ENCODE measurements at places on chromosomes 1 and 21.

DNA sequence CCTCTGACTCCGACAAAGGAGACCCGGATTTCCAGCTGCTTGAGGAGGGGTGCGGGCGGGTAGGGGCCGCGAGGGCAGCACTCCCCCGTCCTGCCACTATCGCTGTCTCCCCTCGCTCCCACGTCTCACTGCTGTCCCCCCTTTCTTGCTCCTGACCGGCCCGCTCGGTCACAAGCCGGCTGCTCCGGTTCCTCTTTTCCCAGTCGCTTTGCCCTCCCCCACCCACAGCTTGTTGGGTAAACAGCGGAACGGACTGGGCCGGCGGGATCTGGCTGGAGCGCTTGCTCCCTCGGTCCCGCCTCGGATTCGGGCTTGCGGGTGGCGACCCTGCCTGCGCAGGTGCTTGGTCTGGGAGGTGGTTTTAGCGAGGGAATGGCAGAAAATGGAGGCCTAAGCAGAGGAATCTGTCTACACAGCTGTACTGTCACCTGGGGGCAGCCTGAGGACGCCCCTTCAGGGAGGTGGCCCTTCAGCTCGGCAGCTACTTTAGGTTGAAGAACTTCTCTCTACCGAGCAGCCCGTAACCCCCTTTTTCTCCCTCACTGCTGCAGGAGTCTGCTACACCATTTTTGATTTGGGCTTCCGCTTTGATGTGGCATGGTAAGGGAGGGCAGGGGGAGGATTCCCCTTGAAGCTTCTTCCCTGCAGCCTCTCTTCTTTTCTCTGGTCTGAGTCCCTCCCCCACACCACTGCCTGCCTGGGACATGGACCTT lies 645 bp downstream of the ATP6V0B start:
- DNase-seq = no peak

DNA sequence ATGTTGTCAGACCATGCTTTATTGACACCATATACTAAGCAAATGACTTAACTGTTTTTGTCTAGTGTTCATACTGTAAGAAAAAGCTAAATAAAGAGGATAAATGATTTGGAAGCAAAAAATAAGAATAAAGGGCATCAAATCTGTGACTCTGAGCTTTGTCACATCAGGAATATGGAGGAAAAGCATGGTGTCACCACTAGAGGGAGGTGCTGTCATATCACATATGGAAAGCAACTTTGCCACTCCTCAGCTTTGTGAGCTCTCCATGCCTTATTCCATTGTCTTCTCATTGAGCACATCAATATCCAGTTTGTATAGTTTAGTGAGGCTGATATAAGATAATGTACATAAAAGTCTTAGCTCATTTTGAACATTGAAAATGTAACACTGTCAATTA lies 20.8 kb upstream of the GBP1 start:
- peak; percentile 15 for DNase-seq

GRCh38 chr1:210541680-210542358 lies 213.1 kb downstream of the HHAT start:
- no peak for DNase-seq

- DNase-seq = no peak
These were observed 14.5 kb downstream of the AIDA start for GRCh38 chr1:222697826-222698225.

DNA sequence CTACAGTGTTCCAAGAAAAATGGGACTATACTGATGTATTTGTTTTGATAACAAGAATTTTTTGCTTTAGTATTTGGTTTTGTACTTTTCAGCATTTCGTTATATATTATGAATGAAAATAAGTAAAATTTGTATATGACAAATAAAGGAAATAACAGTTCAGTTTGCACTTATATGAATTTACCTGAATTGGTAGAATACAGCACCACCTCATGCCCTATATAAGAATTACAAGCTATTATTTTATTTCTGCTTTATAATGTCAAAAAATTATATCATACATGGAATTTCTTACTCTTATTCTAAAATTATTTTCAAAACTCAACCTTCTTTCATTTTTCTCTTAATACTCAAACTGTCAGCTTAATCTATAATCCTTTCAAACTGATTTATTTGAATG lies 14.6 kb downstream of the EFCAB7 start:
- DNase-seq = no peak

- no peak for DNase-seq
These were observed 198.8 kb upstream of the C8B start for GRCh38 chr1:57164584-57164983.

GRCh38 chr1:152515434-152515783 lies 1.1 kb downstream of the CRCT1 start:
- no peak for DNase-seq

- DNase-seq = no peak
These were observed 28.5 kb upstream of the PRELP start for GRCh38 chr1:203447151-203447550.

GRCh38 chr1:188237573-188238348 lies 1409.0 kb downstream of the PLA2G4A start:
- DNase-seq = no peak

DNA sequence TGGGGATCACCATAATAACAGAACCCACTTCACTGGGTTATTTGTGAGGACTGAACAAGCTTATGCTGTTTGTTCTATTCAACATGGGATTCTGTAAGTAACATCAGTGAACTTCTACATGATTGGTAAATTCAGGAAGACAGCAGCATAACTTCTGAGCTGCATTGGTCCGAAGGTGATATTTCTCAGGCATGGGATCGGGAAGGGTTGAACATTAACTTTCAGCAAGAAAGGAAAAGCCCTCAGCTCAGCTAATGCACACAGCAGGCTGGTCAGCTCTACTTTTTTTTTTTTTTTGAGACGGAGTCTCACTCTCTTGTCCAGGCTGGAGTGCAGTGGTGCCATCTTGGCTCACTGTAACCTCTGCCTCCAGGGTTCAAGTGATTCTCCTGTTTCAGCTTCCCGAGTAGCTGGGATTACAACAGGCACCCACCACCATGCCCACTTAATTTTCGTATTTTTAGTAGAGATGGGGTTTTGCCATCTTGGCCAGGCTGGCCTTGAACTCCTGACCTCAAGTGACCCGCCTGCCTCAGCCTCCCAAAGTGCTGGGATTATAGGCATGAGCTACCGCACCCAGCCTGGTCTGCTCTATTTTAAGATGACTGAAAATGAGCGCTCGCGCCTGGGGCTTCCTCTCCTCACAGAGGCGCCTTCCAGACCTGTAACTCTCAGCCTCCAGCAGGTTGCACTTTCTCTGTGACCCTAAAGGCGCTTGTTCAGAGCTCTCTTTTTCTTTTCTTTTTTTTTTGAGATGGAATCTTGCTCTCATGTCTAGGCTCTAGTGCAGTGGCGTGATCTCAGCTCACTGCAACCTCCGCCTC lies 42.2 kb downstream of the ECE1 start:
- DNase-seq = no peak

DNA sequence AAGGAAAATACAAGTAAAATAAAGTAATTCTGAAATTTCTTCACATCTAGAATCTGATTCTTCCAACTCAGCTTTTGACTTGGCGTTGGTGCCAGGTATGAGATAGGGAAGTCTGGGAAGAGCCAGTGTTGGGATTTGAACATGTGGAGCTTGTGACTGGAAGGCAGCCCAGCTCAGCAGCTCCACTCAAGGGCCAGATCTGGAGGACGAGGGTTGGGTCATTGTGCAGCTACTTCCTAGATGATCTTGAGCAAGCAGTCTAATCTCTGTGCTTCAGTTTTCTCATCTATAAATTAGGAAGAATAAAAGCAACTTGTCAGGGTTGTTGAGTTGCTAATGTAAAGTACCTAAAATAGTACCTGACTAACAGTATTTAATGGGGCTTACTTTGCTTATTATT lies 5.0 kb downstream of the ADARB1 start:
- no peak for DNase-seq

DNA sequence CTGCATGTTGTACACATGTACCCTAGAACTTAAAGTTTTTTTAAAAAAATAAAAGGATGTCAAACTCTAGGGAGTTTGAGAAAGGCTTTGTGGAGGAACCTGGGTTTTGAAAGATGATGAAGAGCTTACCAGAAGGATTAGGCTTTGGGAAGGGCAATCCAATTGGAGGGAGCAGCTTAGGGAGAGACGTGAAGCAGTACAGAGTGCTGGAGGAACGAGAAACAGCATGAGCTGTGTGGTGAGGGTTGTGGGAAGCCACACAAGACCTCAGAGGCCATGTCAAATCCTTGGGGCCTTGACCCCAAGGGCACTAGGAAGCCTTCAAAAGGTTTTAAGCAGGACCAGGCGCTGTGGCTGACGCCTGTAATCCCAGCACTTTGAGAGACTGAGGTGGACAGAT lies 8.4 kb upstream of the KPNA6 start:
- DNase-seq = no peak

DNA sequence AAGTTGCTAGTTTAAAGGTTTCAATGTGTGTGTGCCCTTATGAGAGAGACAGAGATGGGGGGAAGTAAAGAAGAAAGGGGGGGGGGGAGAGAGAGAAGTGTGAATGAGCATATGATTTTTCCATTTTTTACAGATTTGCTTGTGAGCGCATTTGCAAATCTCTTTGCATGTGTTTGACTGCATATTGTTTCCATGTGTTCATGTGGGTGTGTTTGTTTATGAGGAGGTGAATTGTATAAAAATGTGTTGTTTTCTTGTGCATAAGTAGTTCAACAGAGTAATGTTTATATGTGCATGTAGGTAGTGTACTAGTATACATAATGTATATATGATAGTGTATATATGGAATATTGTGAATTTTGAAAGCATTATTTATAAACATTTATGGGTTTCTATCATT lies 205.9 kb upstream of the SPAG17 start:
- no peak for DNase-seq

GRCh38 chr1:82215056-82215852 lies 414.5 kb downstream of the ADGRL2 start:
- DNase-seq = no peak

GRCh38 chr1:17576519-17576853 lies 37.0 kb downstream of the ARHGEF10L start:
- no peak for DNase-seq

DNA sequence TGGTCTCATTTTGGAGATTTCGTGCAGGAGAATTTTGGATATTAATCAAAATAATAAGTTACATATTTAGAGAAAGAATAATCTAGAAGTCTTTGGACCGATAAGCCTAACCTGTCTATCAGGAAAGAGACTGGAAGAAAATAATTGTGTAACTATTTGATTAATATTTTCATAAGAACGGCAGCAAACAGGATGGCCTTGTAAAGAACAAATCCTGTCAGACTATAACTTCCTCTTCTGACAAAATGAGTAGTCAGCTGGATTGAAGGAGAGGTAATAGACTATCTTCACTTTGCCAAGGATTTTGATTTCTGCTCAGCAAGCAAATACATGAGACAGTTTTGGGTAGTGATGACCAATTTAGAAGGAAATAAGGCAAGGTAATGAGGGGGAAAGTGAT lies 12.7 kb upstream of the RYR2 start:
- no peak for DNase-seq

DNA sequence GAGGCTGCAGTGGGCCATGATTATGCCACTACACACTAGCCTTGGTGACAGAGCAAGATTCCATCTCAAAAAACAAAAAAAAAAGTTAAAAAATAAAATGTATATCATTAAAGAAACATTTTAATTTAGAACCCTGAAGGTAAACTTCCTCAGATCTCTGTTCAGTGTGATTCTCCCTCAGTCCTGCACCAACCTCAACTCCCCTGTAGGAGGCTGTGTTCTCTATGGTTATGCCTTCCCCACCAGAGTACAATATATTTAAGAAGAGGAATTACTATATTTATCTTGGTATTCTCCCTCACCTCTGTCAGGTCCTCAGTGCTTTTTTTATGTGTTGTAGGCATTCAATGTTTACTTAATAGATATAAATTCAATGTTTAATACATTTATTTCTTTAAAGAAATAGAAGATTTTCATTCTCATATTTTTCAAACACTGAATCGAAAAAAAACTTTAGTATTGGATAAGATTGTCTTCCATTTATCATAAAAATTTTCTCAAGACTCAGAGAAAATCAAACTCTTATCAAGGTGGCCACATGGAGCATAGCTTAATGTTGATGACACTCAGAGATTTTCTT lies 4.8 kb upstream of the LRRC8B start:
- peak; percentile 25 for DNase-seq

DNA sequence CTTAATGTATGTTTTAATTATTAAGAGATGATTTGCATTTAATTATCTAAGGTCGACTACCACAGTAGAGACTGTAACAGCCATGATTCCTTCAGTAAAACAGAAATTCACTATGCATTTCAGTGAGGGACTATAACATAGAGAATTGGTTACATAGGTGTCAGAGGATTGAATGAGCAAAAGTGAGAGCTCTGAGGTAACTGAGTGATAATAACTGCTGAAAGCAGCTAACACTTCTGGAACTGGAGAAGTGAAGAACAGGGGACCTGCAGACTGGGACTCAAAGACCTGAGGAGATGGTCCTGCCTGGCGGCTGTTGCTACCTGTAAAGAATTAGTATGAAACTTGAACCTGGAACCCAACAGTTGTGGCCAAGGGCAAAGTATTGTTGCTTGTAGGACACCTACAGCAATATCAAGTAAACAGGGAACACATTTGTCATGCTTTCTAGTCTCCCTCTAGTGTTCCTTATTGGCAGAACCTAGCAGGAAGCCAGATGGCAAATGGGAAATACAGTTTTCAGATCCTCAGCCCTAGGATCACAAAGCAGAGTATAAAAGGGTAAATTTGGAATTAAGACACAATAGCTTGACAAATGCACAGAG lies 110.6 kb downstream of the HS2ST1 start:
- peak; percentile 43 for DNase-seq

GRCh38 chr1:226985239-226985838 lies 45.2 kb downstream of the COQ8A start:
- no peak for DNase-seq

GRCh38 chr1:119762409-119762808 lies 6.3 kb downstream of the HMGCS2 start:
- no peak for DNase-seq

- DNase-seq = no peak
These were observed 32.2 kb downstream of the SNX27 start for GRCh38 chr1:151644001-151644400.

DNA sequence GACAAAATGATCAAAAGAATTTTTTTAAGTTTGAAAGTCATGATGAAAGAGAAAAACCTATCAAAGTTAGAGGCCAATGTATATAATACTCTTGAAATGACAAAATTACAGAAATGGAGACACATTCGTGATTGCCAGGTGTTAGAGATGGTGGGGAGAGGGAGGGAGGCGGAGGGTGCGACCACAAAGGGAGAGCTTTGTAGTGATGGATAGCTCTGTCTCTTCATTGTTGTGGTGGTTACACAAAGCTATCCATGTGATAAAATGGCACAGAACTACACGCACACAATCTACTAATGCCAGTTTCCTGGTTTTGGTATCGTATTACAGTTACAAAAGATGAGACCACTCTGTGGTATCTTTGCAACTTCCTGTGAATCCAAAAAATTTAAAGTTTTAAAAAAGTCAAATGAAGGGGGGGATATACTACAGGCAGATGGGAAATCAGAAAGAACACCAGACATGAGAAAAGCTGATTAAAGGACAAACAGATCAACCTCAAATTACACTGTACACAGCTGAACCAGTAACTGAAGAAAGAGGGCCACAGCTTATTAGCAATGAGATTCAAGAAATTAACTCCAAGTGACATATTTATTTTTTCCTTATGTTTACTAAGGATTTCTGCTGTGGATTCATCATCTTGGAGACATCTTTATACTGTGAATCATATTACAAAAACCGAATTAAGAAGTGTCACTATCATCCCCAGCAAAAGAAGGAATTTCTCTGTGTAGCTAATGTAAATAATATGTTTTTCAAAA lies 199.1 kb downstream of the SLC45A1 start:
- DNase-seq = no peak
